ENCODE measurements at places on chromosomes 5 and 9. TPM values are rescaled to one million over a fixed set of nuclear protein-coding genes. Genes with fewer than 3 reads are reported as not detected.

DNA sequence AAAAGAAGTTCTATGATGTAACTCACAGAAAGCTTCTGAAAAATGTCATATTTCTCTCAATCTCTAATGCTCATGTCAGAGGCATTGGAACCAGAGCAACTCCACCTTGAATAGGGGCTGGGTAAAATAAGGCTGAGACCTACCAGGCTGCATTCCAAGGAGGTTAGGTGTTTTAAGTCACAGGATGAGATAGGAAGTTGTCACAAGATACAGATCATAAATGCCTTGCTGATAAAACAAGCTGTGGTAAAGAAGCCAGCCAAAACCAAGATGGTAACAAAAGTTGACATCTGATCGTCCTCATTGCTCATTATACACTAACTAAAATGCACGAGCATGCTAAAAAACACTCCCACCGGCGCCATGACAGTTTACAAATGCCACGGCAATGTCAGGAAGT is 411.1 kb upstream of the GRIA1 start:
- DNase-seq: no peak

- no peak for DNase-seq
Observed at GRCh38 chr5:5512543-5512942, 90.1 kb downstream of the ICE1 start.

GRCh38 chr5:93272108-93272507 is 308.9 kb downstream of the NR2F1-AS1 start:
- no peak for DNase-seq

DNA sequence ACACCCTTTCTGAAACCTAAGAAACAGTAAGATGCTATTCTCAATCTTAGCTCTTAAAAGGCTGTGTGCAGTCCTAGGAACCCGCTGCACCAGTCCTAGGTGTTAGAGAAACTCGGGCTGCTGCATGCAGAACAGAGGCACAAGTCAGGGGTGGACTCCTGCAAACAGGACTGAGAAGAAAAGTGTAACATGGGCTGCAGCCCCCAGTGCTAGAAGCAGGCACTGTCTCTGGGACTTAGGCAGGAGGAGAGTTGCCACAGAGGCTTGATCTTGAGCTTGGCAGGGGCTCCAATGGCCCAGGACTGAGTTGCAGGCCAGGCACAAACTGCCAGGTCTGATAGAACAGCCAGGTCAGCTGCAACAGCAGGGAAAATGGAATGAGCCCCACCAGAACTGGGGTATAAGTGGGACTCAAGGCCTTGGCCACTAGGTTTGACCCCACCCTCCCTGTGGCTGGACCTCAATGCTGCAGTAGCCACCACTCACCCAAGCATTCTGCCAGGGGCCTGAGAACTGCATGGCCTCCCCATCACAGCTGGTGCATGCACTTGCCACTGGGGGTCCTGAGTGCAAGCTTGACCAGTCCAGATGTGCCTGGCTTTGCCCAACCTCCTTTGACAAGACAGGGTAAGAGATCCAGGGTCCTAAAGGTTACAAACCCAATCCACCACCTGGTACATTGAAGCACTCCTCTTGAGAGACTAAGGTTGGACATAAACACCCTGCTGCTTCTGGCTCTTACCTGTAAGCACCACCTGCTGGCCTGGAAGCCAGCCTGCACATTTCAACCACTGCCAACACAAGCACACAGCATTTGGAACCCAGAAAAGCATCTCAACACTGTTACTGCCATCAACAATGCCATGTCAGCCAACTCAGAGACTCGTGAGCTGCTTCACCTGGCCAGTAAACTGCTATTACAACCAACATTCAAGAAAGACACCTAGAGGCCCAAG is 103.3 kb downstream of the FBXL17 start:
- DNase-seq: no peak

The EPB41L4A gene
- polyA plus RNA-seq: 25.3 TPM

Measured in right lung (tissue), 10 donors.